Amniotic epithelial cell (primary cell): ENCODE measurements at places on chromosomes 1 and 21.

DNA sequence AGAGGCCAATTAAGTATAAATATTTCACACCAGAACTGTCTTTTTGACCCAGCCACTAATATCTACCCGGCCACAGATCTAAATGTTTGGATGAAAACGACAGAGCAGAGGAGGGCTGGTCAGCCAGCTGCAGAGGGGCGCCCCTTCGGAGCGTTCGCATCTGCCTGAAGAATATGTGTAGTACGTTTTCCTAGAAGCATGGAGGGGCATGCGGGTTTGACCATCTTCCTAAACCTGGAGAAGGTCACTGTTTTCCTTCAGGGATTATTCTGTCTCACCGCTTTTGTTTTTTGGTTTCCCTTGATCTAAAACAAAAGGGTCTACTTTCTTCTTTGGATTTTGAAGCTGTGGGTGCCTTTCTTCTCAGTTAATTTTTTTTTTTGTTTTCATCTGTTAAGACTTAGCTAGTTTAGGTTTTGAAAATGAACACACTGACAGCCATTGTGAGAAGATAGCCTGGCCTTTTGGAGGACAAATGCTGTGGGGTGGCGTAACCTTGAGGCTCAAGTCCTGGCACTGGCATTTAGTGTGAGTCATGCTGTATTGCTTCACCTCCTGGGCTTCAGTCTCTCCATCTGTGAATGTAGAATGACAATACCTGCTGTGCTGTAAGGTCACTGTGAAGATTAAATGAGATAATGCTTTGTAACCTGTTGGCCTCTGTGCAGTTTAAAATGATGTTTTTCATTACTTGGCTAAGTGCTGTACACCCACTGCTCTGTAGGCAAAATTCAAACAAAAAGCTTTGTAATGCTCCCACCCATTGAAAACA, 74.1 kb upstream of the IRF2BP2 start:
- peak; percentile 91 for DNase-seq

DNA sequence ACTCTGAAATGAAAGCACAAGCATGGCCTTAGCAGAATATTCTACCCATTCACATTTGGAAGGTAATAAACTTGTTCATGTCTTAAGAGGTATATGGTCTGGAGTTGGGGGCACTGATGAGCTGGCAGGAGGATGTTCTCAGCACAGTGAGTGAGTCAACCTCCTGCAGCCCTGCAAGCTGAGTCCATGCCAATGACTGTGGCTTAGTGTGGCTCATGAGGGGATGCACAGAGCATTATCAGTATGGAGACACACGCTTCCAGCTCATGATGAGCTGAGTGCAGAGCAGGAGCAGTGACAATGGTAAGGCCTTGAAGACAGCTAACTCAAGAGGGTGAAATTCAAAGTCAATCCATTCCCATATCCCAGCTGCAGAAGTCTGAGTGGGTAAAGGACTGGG, 102.3 kb downstream of the TNFSF18 start:
- peak; percentile 86 for DNase-seq

- DNase-seq: no peak
Measured at GRCh38 chr1:93665015-93665414, 16.6 kb downstream of the BCAR3 start.

- no peak for DNase-seq
Measured at GRCh38 chr1:52057876-52058415, 1.9 kb downstream of the BTF3L4 start.

GRCh38 chr1:116721451-116722007, 32.7 kb upstream of the CD2 start:
- no peak for DNase-seq

- DNase-seq: no peak
Measured at GRCh38 chr1:11331036-11331944, 58.3 kb downstream of the UBIAD1 start.

DNA sequence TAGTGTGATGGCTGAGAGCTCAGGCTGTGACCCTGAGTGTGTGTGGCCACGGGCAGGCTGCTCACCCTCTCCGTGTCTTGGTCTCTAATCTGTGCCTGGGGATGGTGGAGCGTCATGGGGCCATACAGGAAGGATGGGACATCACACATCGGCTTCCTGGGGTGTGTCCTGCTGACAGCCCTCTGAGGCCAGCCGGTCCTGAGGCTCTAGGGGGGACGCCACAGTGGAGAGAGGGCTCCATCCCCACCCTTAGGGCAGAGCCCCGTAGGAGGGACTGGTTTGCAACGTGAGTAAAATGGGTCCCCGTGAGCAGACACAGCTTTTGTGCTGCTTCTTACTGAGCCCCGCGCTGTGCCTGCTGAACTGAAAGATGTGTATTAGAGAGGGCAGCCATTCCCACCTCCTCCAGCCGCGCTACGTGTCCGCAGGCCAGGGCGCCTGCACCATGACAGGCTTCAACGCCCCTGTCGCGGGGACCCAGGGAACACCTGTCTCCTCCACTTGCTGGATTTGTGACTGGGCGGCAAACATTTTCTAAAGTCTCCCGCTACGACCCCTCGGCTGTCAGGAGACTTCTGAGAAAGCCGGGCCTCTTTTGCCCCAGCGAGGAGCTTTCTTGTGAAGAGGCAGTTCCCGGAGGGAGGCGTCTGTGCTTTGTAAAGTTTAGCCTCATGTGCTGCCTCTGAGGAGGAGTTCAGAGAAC, 8.1 kb downstream of the COL18A1 start:
- DNase-seq: no peak

GRCh38 chr1:214116258-214116657, 128.5 kb downstream of the PROX1 start:
- DNase-seq: no peak

- DNase-seq: no peak
Measured at GRCh38 chr1:40595623-40596022, 64.2 kb downstream of the ZNF684 start.

- DNase-seq: peak; percentile 100
Measured at GRCh38 chr1:245969283-245969682, 537.8 kb downstream of the SMYD3 start.

DNA sequence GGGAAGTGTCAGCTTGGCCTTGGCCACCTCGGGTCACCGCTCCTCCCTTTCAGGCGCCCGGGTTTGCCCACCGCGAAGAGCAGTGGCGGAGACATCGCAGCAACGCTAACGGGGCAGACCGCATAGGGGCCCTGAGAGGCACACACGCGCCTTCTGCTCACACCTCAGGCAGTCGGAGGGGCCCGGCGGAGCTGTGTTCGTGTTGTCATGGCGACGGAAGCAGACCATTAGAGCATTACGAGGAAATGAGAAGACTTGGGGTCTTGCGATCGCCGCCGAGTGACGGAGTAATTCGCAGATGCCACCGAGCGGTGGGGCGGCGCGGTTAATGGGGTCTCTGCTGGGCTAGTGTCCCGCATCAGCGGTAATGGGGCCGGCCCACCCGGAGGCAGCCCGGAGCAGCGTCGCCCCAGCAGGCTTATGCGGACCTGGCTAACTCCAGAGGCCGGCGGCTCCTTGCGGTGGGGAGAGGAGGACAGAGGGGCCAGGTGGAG, 144.1 kb downstream of the TNR start:
- DNase-seq: no peak

DNA sequence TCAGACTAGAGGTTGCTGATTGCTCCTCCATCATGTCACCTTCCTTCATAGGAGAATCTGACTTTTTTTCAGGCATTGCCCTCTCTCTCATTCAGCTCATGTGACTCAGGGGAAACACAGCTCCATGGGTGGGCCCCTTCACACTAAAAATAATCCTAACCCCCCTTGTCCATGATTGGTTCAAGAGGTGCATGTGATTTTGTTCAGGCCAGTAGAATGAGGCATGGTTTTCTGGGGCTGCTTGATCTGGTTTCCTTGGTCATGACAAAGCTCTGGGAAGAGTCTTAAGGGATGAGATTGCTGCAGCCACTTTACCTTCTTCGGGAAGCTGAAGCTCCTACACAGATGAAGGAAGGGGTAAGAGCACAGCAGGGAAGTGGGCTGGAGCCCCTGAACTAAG, 56.3 kb downstream of the SPAG17 start:
- DNase-seq: no peak

- DNase-seq: no peak
Measured at GRCh38 chr1:18072066-18072465, 35.5 kb upstream of the IGSF21 start.
